ENCODE measurements at places on chromosomes 5 and 9. TPM values are rescaled to one million over a fixed set of nuclear protein-coding genes. Genes with fewer than 3 reads are reported as not detected.

Gene C7
- 1,610 TPM for total RNA-seq

Gene PCDHB16
- 0.54 TPM for total RNA-seq

Gene MARCOL
- total RNA-seq: not detected

Gene PSMD5
- total RNA-seq: 23.3 TPM

Gene IQGAP2
- total RNA-seq: 5.8 TPM

Gene IRX4
- not detected for total RNA-seq

Gene ZNF483
- 0.18 TPM for total RNA-seq

Gene WDR38
- total RNA-seq: not detected

Gene PCDHGA4
- total RNA-seq: 4.7 TPM

Gene KIF24
- 2.8 TPM for total RNA-seq

Gene RAPGEF1
- 21.8 TPM for total RNA-seq

Gene PCDHB3
- not detected for total RNA-seq

Gene NR2F1-AS1
- total RNA-seq: 19.0 TPM

Gene PITX1
- total RNA-seq: not detected

Gene PCSK1
- 1.1 TPM for total RNA-seq

Gene TYRP1
- not detected for total RNA-seq

Gene FBLL1
- total RNA-seq: 3.8 TPM

Gene GFPT2
- 57.0 TPM for total RNA-seq

Gene PAEP
- not detected for total RNA-seq

Gene SHB
- total RNA-seq: 33.4 TPM

Gene ITGA2
- total RNA-seq: 10.5 TPM

Gene TCF7
- total RNA-seq: under 0.01 TPM

Gene ASS1
- 321 TPM for total RNA-seq

Gene RHOBTB3
- total RNA-seq: 101 TPM

Gene TAF9
- 55.9 TPM for total RNA-seq

Gene NMUR2
- total RNA-seq: not detected

Gene FBXO10
- total RNA-seq: 6.8 TPM

Gene TLX3
- total RNA-seq: not detected

Gene ZNF366
- total RNA-seq: 0.49 TPM

Gene C5
- 0.90 TPM for total RNA-seq

Gene RAPGEF6
- total RNA-seq: 6.5 TPM

Gene ABLIM3
- total RNA-seq: 31.9 TPM

Gene MLANA
- total RNA-seq: not detected

Gene PAXX
- 29.2 TPM for total RNA-seq

Gene PCDHGA9
- 1.4 TPM for total RNA-seq

Gene EIF4E1B
- total RNA-seq: not detected

Gene SLC2A8
- total RNA-seq: 26.1 TPM

Gene PCDHB13
- 0.90 TPM for total RNA-seq

Gene SCGB3A2
- total RNA-seq: not detected

Gene GABRB2
- not detected for total RNA-seq

Gene QRFP
- total RNA-seq: not detected

Gene WWC1
- 7.8 TPM for total RNA-seq

Gene GLRX
- 318 TPM for total RNA-seq

Gene SLC36A3
- not detected for total RNA-seq

Gene GRIA1
- 1.3 TPM for total RNA-seq

Gene TMEFF1
- total RNA-seq: 2.9 TPM

Gene PCDHGA8
- 1.8 TPM for total RNA-seq

Gene WNK2
- not detected for total RNA-seq

Gene SV2C
- total RNA-seq: not detected

Gene HTR1A
- total RNA-seq: not detected

Gene LCN6
- total RNA-seq: not detected

Gene CCNJL
- total RNA-seq: 0.16 TPM

Gene CTXN3
- total RNA-seq: not detected
